ENCODE measurements at places on chromosomes 12 and 14.

DNA sequence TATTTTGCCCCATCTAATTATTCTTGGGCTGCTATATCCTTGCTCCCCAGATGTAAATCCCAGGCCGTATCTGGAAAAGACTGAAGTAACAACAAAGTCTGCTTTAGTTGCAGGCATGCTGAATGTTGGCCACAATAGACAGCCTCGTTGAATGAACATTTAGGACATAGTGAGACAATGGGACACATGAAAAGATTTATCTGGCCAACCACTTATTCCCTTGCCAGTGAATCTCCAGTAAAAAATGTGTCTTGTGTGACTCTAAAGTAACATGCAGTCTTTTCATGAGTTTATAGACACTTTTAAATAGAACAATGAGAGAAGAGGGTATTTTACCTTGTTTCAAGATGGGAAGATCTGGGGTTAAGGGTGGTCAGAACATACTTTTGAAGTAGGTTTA, 60.2 kb upstream of the STXBP6 start:
- DNase-seq = no peak

DNA sequence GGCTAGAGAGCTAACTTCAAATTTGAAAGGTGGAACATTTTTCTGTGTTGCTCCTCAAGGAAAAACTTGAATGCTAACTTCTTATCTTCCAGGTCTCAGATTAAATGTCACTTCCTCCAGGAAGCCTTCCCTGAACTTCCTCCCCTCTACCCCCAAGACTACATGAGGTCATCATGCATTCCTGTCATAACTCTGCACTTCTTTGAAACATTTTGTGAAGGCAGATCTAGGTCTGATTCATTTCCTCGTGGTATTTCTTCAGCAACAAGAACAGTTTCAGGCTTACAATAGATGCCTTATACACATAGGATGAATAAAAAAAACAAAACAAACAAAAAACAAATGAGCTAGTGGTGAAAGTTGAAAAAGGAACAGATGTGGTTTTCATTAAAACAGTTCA, 97.1 kb upstream of the SRRM4 start:
- DNase-seq = no peak

GRCh38 chr12:2959505-2960389, 550 bp downstream of the TEAD4 start:
- no peak for DNase-seq

DNA sequence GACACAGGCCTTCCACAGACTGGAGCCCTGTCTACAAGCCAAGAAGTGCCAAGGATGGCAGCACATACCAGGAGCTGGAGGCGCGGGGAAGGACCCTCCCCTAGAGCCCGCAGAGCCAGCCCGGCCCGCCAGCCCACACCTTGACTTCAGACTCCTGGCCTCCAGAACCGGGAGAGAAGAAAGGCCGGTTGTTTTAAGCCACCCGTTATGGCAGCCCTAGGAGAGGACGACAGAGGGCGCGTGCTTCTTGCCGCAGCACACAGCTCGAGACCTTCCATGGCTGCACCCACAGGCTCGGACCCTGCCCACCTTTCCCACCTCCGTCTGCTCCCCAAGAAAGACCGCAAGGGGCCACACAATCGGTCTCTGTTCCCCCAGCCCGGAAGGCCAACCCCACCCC, 53.7 kb downstream of the RNF34 start:
- DNase-seq = no peak

- no peak for DNase-seq
These were observed 165.8 kb downstream of the KSR2 start for GRCh38 chr12:117803001-117803400.

DNA sequence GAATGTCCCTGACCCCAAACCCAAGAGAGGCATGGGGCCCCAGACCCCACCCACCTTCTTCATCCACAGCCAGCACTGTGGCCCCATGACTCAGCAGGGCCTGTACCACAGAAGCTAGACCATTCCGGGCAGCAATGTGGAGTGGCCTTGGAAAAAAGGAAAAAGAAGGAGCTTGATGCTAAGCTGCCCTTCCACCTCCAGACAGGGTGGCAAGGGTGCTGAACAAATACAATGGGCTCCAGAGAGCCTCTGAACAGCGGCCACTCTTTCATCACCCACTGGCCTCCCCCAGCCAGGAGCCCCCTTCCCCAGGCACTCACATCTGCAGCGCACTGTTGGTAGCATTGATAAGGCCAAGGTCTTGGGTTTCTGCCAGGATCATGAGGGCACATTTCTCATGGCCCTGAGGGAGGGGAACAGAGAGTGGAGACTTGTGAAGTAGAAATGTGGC, 13.9 kb downstream of the SLC39A5 start:
- DNase-seq = no peak

GRCh38 chr12:9813821-9814798, 13.2 kb upstream of the KLRF1 start:
- no peak for DNase-seq

DNA sequence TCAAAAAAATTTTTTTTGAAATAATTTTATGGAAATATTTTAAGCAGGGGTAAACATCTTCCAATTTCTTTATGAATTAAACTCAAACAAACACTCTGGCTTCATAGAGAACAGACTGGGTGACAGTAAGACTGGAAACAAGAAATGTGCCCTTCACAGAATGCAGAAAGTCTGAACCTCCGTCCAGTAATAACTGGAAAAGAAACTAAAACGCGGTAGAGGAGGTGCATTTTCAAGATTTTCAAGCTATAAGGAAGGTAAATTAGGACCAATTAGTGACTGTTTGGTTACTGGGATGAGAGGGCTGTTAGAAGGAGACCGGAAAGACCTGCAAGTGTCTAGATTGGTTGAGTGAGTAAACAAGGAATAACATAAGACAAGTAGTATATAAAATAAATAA, 245.7 kb downstream of the CEP128 start:
- no peak for DNase-seq

- DNase-seq = no peak
These were observed 661.0 kb downstream of the RPS29 start for GRCh38 chr14:48925184-48925583.

GRCh38 chr14:102262929-102263462, 42.0 kb downstream of the MOK start:
- DNase-seq = no peak

DNA sequence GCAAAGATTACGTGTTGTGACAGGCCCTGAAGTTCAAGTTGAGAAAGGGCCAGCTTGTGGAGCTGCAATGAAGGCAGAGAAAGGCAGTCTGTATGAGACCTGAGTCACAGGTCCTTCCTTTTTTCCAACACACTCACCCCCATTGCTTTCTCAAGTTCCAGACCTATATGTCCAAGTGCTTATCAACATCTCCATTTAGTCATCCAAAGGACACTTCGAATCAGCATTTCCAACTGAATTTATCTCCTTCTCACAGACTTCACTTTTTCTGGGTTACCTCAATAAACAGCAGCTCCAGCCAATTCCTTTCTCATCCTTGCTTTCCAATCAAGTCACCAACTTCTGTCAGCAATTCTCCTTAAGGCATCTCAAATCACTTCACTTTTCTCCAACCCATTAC, 56.4 kb upstream of the KIF21A start:
- DNase-seq = no peak

Measured in glomerular endothelial cell (primary cell).